ENCODE measurements at places on chromosomes 1 and 21.

DNA sequence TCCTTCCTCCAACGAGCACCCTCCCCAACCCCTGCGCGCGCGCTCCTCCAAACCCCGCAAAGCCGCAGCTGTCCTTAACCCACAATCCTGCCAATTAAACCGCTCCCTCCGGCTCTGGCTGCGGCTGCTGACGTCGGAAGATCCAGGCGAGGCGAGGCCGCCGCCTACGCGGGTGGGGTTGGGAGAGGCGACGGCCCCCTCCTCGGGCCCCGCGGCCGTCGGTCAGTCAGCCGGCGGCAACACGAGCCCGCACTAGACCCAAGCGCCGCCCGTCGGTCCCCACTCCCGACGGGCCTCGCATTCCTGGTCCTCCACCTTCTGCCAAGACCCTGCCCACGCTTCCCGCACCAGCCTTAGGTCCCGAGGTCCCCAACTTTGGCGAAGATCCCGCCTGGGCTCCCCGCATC is 75.4 kb downstream of the VWA5B1 start:
- DNase-seq, result no peak

DNA sequence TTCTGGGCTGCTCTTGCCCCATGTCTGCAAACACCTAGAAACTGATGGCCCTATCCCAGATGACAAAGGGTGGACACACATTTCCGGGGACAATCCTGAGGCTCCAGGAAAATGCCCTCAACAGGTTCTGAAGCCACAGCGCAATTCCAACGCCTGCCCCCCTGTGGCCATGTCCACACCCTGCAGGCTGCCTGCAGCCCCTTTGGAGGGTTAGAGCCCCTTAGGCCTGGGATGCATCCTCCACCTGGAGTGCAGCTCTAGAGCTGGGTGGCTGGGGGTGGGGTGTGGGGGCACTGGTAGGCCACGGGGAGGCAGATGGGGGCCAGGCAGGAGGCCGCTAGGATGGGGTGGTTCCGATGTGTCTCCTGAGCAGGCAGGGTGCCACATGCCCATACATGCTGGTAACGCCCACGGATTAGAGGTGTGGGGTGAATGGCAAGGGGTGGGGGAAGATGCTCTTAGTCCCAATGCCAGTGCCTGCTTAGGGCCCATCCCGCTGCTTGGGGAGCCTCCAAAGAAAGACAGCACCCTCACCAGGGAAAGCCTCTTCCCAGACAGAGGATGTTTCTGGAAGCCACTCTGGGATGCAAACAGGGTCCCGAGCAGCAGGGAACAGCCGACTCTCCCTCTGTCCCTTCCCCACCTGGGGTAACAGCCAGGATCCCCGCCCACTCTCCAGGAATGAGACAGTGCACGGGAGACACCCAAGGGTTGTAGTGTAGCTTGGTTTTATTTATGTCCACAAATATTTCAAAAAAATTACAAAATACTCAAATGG is 34.0 kb downstream of the SLC45A1 start:
- no peak for DNase-seq

DNA sequence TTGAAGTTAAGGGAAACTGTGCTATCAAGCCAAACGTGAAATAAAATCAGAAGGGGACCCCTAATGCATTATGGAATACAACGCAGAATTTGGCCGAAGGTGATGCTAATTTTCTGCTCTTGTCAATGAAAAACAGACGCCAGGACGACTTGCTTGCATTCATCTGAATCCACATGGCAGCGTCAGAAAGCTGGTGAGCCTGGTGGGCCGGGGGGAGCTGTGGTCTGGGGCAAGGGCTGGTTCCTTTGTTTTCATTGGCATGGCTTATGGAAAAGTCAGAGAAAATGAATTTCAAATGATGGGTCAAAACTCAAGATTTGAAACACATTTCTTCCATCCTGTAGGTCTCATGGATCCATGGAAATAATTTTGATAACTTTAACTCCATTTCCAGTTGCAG is 86.4 kb upstream of the RUNX1 start:
- no peak for DNase-seq

DNA sequence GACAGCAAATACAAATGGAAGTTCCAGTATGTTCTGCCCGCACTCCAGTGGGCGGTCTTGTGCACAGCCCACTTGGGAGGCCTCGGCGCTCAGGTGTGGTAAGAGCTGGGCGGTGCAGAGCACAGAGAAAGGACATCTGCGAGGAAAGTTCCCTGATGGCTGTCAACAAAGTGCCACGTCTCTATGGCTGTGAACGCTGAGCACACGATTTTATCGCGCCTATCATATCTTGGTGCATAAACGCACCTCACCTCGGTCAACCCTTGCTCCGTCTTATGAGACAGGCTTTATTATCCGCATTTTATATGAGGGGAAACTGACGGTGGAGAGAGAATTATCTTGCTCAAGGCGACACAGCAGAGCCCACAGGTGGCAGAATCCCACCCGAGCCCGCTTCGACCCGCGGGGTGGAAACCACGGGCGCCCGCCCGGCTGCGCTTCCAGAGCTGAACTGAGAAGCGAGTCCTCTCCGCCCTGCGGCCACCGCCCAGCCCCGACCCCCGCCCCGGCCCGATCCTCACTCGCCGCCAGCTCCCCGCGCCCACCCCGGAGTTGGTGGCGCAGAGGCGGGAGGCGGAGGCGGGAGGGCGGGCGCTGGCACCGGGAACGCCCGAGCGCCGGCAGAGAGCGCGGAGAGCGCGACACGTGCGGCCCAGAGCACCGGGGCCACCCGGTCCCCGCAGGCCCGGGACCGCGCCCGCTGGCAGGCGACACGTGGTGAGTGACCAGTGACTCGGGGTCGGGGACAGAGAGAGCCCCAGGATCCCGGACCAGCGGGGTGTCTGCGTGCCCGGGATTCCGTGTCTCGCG is at the start of gene IL12RB2:
Gene IL12RB2, plus strand, starts transcription at position 623 of the 810 bp plus-strand sequence. CDS start 12,496 bp downstream, outside the sequence.
- peak; percentile 8 for DNase-seq

- no peak for DNase-seq
Measured at GRCh38 chr1:67174716-67175284, 8.5 kb downstream of the IL23R start.

- DNase-seq, result no peak
Measured at GRCh38 chr1:223312705-223313414, 51.1 kb downstream of the SUSD4 start.

DNA sequence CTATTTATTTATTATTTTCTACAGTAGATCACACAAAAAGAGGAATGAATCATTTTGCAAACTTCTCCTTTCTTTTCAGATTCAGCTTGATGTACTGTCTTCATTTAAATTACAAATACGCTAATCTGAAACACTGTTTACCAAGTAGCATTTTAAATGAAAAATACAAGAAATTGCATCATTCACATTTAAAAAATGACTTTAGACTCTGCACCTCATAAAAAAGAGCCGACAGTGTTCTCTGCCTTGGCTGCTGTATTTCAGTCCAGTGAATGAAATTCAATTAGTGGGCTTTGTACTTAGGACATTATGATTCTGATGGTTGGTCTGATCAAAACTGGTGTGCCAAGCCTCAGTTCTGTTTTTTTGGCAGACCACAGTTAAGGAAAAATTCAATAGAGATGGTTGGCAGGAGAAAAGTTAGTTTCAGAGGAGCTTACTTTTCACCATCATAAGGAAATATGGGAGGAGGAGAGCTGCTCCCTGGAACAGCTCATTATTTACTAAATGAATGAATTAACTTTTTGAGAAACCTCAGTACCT is 222.4 kb upstream of the ESRRG start:
- DNase-seq, result no peak

GRCh38 chr1:224939844-224940425 is 10.5 kb downstream of the DNAH14 start:
- no peak for DNase-seq

- DNase-seq, result no peak
Measured at GRCh38 chr1:184911103-184911745, 63.1 kb downstream of the NIBAN1 start.

DNA sequence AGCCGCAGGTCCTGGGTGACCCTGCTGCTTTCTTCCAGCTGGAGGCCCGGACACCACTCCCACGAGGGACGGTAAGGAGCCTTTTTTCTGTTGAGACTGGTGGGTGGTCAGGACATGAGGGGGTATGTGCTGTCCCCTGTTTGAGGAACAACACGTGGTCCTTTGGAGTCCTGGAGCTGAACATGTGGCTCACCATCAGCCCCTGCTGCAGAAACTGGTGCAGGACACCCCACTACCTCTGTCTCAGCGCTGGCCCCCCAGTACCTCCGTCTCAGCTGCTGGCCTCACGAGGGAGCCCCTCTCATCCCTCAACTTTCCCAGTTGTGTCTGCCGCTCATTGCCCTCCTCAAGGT is 34.7 kb downstream of the SLC19A1 start:
- DNase-seq, result no peak

DNA sequence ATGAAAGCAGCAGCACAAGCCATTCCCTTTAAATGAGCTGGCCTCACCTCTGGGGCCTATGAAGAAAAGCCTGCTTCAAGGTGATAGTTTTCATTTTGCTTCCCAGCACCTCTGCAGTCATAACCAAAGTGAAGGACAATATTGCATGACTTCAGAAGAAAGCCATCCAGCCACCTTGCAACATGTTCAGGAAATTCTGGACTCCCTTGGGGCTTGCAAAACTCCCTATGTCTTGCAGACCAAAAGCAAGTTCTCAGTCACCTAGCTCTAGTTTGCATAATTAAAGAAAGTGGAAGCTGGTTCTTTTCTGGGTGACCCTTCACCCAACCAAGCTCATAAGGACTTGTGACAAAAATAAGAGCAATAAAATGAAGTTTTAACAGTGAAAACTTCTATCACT is 87.6 kb downstream of the GFI1 start:
- no peak for DNase-seq

- no peak for DNase-seq
Measured at GRCh38 chr1:1123581-1124507, 8.0 kb upstream of the C1orf159 start.

DNA sequence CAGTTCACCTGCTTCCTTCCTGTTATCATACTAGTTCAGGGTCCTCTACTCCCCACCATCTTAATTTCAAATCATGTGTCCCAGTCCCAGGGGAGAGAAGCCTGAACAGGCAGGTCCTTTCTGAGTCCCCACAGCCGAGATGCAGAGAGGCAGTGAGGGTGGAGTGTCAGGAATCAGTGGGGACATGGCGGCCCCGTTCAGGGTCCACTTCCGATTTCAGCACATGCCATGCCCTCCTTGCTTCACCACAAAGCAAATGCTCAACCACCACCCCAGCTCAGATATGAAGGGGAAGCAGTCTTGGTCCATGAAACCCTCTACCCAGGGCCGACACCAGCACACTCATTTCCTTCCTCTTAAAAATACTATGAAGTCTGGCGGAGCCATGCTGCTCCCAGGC is 5.2 kb upstream of the SEMA4A start:
- no peak for DNase-seq

DNA sequence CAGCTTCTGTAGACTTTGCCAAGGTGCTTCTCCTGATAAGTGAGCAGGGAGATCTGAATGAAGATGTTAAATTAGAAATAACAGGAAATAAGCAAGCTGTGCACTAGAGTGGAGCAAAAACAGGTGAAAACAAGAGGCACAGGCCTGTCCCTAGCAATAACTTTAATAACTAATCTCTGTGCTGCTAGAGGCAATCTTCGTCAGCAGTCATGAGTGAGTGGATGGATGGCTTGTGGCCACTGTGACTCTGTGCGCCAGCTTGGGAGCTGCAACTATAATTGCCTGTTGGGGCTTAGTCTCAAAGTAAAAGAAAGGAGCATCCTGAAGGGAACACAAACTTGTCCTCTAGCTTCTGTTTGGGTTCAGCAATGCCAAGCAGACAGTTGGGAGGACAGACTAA is 240.3 kb downstream of the HHIPL2 start:
- no peak for DNase-seq
